ENCODE measurements at places on chromosomes 3 and 15.
A peak's percentile ranks its signal among the peaks of the same experiment; 100 is the strongest.

GRCh38 chr3:8869613-8870012 is 93.7 kb downstream of the RAD18 start:
- no peak for DNase-seq

- no peak for DNase-seq
These were observed 185.9 kb upstream of the LINGO1 start for GRCh38 chr15:77818484-77819047.

GRCh38 chr3:67241084-67241483 is 243.0 kb downstream of the KBTBD8 start:
- DNase-seq: no peak

GRCh38 chr3:53616971-53617892 is 122.8 kb downstream of the CACNA1D start:
- DNase-seq: no peak

DNA sequence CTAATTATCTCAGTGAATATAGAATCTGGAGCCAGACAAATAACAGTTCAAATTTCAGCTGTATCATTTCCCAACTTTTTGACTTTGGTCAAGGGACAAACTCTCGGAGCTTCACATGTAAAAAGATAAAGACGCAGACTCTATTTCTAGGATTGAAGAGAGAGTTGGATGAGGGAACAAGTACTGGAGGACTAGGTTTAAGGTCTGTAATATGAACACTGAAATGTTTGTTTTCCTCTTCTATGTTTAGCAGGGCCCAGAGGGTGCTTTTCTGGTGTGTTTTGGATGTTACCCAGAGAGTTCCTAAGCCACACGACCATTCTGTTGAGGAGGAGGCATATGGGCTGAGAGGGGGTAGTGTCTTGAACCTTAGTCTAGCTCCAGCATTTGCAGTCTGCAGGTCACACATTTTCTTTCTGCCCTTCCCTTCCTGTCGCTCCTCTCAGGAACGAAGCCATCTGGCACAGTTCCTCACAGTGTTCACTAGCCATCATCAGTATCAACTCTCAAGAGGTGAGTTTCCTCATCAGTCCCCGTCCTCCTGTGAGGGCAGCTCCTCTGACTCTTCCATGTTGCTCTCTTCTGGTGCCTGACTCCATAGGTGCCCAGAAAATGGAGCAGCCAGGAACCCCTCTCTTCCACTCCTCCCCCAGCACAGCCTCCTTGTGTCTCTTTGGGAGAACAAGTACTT is 250.1 kb downstream of the SQOR start:
- DNase-seq: no peak

DNA sequence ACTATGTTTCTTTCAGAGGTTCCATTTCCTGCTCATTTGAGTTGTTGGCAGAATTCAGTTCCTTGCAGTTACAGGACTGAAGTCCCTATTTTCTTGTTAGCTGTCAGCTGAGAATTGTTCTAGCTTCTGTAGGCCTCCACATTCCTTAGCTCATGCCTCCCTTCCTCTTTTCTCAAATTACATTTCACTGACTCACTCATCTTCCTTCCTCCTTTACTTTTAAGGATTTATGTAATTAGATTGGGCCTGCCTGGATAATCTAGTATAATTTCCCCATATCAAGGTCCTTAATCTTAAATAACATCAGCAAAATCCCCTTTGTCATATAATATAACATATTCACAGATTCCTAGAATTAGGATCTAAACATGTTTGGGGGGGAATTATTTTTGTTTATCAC is 40.6 kb upstream of the RBMS3 start:
- DNase-seq: no peak

- no peak for DNase-seq
These were observed 35.8 kb downstream of the ABHD17C start for GRCh38 chr15:80730926-80731325.

DNA sequence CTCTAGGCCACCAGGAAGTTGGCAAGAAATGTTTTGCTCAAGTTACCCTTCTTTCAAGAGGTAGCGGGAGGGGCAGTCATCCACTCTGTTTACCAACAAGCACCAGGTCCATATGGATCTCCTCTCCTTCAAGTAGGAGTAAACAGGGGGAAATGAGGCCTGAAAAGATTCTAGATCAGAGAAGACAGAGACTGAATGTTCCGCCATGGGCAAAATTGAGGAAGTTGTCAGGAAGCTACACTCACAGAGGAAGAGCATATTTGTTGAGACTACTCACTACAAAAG is 81.6 kb downstream of the KLF15 start:
- DNase-seq: no peak

DNA sequence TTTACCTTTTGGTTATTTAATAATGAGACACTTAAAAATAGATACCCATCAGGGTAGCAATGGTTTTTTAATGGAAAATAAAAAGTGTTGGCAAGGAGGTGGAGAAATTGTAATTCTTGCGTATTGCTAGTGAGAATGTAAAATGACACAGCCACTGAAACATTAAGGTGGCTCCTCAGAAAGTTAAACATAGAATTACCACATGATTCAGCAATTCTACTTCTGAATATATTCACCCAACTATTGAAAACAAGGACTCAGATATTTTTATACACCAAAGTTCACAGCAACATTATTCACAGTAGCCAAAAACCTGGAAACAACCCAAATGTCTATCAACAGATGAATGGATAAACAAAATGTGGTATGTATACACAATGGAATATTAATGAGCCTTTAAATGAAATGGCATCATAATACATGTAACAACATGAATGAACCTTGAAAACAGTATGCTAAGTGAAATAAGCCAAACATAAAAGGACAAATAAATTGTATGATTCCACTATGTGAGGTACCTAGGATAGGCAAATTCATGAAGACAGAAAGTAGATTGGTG is 163.5 kb downstream of the IMPG2 start:
- DNase-seq: no peak

GRCh38 chr3:159797771-159798170 is 190.9 kb upstream of the IL12A start:
- no peak for DNase-seq

- no peak for DNase-seq
These were observed 36.3 kb downstream of the LRTM1 start for GRCh38 chr3:54891540-54891897.

- DNase-seq: peak; percentile 37
These were observed 224.6 kb downstream of the VPS13C start for GRCh38 chr15:61835496-61836106.

DNA sequence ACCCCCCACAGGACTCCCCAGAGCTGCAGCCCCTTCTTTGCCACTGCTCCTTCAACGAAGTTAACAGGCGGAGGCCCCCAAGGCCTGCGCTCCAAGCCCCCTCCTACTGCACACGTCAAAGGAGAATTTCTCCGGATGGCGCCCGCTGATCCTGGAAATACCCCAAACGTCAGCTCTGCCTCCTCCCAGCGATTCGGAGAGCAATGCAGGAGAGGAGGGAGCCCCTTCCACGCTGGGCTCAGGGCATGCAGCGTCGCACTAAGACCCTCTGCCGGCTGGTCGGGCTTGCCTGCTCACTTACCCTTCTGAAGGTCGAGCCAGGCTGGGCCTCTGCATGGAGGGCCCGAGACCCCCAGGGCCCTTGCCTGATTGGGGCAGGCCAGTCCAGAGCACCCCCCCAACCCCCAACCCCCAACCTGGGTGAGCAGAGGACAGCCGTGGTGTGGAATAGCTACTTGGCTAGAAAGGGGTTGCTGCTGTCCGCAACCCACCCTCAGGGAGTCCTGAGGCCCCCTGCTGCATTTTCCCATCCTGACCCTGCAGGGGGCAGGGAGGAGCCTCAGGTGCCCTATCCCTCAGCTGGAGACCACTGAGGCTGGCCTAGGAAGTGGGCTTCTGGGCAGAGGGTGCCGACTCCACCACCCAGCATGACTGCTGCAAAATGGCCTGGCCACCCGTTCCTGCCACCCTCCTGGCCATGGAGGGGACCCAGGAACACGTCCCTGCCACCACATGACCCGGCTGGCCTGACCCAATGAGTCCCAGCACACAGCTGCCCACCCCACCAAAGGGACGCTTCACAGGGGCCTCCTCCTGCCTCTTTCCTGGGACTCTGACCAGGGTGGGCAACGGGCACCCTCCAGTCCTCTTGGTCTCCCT is 976 bp downstream of the ATP2B2 start:
- no peak for DNase-seq

GRCh38 chr3:55897573-55898224 is 410.6 kb upstream of the WNT5A start:
- no peak for DNase-seq

- no peak for DNase-seq
These were observed 208.8 kb downstream of the SV2B start for GRCh38 chr15:91308855-91309254.

Measured in activated T-helper 9 cell treated with anti-CD3 and anti-CD28 coated beads, Interleukin-2, amount 50 U/mL, for 16 hours (primary cell).